ENCODE measurements at places on chromosomes 6 and 20.

GRCh38 chr6:143370812-143371370 lies 79.6 kb downstream of the ADAT2 start:
- no peak for DNase-seq

DNA sequence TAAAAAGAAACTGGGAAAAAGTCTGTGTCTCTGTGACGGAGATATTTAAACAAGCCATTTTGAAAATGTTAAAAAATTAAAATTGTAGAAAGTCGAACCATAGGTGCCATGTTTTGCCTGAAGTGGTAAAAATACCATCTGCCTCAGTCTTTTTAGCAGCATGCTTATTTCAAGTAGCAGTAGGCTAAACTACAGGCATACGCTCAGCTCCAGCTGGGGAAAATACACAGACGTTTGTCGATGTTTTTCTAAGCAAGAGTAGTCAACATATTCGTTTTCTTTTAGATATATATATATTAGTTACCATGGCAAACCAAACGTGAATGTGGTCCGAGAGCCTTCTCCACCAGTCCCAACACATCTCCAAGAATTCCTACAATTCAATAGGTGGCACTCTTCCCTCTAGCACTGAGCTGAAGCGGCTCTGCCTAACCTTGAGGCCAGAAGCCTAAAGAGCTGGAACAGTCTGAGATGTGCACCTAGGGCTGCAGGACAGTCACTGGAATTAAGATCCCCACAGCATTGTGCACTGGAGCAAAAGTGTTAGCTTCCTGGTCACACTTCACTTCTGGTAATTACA lies 70.2 kb upstream of the BEND3 start:
- DNase-seq, result no peak

- DNase-seq, result no peak
These were observed 1071.1 kb upstream of the CITED2 start for GRCh38 chr6:140445474-140446004.

- DNase-seq, result no peak
These were observed 642 bp downstream of the EEF1A2 start for GRCh38 chr20:63497946-63498935.

- DNase-seq, result no peak
These were observed 6.4 kb upstream of the MYT1 start for GRCh38 chr20:64157878-64158277.

GRCh38 chr6:30657454-30657853 lies 10.5 kb downstream of the C6orf136 start:
- DNase-seq, result no peak

- no peak for DNase-seq
These were observed 146.6 kb upstream of the GLP1R start for GRCh38 chr6:38901802-38902522.

DNA sequence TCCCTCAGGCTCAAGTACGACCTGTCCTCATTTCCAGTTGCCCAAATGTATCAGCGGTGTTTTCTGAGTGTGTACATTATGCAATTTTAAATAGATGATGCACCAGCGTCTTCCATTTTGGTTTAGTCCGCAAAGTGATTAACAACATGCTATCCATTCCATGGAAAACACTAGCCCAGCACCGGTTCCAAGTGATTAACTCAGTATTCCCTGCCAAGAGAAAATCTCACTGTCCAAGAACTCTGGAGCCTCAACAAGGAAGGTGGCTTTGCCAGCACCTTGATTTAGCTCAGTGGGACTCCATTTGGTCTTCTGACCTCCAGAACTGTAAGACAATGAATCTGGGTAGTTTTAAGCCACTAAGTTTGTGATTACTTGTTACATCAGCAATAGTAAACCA lies 107.2 kb downstream of the FOXC1 start:
- no peak for DNase-seq

DNA sequence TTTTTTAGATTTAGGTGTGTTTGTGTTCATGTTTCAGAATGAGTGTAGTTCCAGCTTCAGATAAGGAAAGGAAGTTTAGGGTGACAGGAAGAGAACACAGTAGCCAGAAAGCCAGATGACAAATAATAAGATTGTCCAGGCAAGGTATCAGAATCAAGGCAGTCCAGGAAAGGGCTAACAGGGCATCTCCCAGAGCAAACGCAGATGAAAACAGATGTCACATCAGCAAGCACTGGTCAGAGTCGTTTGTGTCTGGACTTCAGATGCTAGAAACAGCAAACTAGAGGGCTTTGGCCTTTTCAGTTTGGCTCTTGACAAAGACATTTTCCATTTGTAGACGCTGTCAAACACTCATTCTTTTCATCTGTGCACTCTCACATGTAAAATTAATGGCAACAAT lies 65.5 kb downstream of the VIP start:
- DNase-seq, result no peak

DNA sequence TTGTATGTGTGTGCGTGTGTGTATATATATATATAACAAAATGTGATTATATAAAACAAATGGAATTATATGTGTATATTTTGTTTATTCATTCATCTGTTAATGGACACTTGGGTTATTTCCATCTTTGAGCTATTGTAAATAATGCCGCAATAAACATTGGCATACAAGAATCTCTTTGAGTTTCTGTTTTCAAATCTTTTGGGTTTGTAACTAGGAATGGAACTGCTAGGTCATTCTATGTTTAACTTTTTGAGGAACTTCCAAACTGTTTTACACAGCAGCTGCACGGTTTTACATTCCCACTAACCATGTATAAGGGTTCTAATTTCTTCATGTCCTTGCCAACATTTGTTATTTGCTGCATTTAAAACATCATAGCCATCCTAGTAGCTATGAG lies 39.9 kb upstream of the TGM2 start:
- DNase-seq, result no peak

DNA sequence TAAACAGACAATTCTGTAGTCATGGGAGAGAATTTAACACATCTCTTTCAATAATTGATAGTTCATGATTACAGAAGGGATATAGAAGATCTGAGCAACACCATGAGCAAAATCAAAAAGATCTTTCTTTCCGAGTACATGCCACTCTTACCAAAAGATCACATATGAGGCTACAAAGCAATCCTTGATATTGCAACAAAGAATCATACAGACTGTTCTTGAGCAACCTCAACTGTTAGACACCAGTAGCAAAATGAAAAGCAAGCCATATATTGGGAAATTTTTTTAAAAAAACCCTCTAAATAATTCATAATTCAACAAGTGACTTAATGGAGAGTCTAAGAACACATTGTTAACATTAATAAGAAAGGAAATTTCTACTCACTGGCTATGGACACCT lies 3.6 kb upstream of the CD83 start:
- DNase-seq, result no peak
